ENCODE measurements at places on chromosomes 1 and 21.

GRCh38 chr1:193971595-193971994, 785.2 kb upstream of the B3GALT2 start:
- no peak for DNase-seq

- no peak for DNase-seq
These were observed 169.7 kb downstream of the TOMM20 start for GRCh38 chr1:234958706-234959657.

DNA sequence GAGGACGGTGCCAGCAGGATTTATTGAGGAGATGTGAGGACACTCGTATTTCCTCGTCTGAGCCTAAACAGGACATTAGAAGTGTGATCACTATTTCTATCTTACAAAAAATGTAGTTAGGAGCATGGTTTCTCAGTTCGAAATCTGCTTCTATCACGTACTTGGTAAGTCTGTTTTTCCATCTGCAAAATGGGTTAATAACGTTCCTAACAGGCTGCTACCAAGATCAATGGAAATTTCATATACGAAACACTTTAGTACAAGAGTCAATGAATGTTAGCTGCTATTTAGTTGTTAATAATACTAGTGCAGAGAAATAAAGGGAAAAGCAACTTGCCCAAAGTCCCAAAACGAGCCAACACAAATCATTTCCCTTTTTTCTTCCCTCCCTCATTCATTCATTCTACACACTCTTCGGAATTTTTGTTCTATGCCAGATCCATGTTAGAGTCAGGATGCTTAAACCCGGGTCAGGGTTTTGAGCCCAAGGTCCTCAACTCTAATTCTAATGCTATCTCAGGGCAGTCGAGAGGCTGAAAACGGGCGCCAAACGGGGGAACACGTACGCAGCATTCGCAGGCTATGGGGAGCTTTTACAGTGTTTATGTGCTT, 608 bp downstream of the SNRNP40 start:
- no peak for DNase-seq

DNA sequence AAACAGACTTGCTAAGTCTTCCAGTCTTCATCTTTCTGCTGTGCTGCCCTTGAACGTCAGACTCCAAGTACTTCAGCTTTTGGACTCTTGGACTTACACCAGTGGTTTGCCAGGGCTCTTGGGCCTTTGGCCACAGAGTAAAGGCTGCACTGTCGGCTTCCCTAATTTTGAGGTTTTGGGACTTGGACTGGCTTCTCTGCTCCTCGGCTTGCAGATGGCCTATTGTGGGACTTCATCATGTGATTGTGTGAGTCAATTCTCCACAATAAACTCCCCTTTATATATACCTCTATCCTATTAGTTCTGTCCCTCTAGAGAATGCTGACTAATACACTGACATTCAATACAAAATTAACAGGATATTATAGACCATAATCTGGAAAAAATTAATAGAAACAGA, 628.1 kb downstream of the PLPP3 start:
- DNase-seq = no peak

DNA sequence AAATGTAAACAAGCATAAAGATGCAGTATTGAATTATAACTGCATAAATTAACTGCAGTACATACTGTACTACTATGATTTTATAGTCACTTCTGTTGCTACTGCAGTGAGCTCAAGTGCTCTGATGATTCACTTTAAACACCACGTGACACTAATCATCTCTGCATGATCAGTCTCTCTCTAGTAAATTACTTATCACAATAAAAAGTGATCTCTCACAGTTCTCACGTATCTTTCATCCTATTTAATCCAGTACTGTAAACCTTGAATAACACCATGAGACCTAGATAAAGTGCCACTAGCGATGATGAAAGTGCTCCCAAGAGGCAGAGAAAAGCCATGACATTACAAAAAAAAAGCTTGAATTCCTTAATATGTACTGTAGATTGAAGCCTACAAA, 1242.0 kb downstream of the AMY1C start:
- no peak for DNase-seq

DNA sequence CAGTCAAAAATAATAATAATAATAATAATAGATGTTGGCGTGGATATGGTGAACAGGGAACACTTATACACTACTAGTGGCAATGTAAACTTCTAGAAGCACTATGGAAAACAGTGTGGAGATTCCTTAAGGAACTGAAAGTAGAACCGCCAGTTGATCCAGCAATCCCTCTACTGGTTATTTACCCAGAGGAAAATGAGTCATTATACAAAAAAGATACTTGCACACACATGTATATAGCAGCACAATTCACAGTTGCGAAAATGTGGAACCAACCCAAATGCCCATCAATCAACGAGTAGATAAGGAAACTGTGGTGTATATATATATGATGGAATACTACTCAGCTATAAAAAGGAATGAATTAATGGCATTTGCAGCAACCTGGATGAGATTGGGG, 176.0 kb downstream of the PLPP3 start:
- DNase-seq = no peak

DNA sequence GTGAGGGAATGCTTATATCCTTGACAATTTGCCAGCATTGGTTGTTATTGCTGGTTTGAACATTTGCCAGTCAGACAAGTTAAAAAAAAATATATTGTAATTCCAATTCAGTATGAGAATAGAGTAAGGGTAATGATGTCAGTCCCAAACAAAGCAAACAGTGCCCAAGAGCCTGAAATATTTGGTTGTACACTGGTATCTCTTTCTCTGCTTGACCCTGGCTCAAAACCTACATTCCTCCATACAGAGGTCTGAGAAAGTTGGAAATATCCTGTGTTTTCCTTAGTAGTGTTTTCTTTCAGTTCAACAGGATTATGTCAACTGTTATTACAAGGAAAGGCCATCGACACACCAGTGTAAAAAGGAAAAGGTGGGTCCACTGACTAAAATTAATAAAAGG, 145.6 kb downstream of the MRPL39 start:
- no peak for DNase-seq

DNA sequence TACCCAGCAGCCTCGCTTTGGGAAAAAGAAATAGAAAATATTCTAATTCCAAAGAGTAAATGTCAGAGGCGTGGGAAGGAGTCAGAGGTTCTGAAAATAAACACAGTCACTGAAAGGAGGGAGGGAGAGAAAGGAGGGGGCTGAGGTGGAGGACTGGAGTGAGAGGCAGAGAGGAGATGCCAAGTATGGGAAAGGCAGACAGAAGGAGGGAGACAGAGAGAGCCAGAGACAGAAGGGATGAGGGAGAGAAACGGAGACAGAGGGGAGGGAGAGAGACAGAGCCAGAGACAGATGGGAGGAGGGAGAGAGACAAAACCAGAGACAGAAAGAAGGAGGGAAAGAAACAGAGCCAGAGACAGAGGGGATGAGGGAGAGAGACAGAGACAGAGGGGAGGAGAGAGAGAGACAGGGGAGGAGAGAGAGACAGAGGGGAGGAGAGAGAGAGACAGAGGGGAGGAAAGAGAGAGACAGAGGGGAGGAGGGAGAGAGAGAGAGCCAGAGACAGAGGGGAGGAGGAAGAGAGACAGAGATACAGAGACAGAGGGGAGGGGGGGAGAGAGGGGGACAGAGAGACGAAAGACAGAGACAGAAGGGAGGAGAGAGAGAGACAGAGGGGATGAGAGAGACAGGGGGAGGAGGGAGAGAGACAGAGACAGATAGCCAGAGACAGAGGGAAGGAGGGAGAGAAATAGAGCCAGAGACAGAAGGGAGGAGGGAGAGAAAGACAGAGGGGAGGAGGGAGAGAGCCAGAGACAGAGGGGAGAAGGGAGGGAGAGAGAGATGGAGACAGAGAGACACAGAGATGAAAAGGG, 525.5 kb downstream of the MATN1 start:
- no peak for DNase-seq

DNA sequence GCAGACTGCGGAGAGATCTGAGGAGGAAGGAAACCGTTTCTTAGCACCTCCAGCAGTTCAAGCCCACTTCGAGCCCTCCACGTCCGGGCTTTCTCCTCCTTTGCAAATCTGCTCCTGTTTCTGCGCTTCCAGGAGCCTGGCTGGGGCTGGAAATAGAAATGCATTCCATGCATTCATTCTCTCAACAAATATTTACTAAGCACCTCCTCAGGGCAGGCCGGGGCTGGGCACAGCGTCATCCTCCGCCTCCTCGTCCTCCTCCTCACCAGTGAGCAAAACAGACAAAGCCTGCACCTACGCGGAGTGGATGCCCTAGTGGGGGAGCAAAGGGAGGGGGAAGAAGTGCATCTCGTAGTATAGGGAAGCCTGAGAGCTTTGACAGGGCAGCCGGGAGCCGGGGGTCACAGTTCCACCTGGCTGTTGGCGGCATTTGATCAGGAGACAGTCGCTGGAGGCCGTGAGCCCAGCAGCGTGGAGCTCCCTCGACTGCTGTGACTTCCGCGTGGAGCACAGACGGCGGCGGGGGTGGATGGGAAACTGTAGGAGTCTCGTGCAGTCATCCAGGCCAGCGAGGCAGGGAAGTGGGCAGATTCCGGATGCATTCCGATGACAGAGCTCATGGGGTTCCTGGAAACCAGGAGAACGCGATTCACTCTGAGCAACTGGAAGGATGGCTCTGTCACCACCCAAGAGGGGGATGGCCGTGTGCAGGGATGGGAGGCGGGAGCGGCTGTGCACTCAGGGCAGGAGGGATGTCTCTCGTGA, 93.5 kb downstream of the SIK1 start:
- no peak for DNase-seq

DNA sequence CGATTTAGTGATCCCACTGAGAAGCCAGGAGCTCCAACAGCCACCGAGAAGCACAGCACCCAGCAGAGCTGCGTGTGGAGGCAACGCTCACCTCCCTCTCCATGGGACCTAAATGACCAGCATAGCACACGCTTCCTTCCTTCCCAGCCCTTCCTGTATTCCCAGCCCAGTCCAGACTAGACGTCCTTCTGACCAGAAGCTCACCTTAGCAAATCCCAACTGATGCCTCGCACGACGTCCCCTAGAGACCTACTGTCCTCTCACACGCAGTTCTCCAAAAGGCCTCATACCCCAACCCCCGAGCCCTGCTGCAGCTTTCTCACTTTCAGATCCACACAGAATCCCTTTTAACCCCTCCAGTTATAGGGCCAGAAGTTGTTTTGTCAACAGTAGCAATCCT, 132.4 kb downstream of the SLC45A1 start:
- no peak for DNase-seq

GRCh38 chr21:34227386-34227852, 136.4 kb upstream of the KCNE2 start:
- no peak for DNase-seq

GRCh38 chr1:149844101-149844500, 55.3 kb upstream of the BOLA1 start:
- no peak for DNase-seq

- DNase-seq = peak; percentile 30
These were observed 63.2 kb upstream of the TMEM51 start for GRCh38 chr1:15090373-15090772.

DNA sequence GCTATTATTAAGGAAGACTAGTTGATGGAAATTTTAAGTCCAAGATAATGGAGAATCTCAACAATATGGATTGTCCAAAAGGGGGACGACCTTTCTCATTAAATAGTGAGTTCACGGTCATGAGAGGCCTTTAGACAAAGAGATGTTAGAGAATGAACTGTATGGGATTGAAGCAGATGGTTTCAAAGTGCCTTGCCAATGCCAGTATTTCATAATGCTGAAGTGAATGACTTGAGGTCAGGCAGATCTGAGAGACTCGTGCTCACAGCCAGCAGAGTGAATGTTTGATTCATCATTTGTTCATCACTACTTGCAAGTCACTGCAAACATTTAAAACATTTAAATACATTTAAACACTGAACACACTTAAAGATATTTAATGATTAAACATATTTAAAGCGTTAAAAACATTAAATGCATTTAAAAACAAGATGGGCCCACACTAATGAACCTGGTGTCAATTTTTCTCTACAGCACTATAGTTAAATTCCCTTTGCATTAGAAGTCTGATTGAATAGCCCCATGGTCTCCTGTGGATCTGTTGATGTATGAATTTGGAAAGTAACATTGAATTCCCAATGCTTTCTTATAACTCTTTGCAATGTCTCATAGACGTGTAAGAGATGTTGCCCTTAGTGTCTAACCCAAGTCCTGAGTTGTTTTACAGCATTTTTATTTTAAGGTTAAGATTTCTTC, 80.7 kb downstream of the TGFB2 start:
- DNase-seq = no peak

DNA sequence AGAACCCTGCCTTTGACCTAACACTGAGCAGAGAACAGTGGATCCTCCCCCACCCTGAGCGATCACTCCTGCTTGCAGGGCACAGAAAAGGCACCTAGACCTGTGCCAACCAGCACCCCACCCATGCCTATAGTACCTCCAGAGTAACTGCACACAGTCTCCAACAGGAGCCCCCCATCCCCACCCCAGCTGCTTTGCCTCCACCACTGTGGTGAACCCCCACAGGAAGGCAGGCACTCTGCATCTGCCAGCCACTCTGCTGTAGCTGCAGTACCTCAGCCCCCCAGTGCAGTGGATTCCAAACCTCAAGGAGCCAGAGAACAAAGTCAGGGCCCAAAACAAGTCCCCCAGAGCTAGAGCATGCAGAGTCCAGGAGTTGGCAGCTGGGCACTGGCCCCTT, 10.7 kb downstream of the SPATC1L start:
- no peak for DNase-seq

DNA sequence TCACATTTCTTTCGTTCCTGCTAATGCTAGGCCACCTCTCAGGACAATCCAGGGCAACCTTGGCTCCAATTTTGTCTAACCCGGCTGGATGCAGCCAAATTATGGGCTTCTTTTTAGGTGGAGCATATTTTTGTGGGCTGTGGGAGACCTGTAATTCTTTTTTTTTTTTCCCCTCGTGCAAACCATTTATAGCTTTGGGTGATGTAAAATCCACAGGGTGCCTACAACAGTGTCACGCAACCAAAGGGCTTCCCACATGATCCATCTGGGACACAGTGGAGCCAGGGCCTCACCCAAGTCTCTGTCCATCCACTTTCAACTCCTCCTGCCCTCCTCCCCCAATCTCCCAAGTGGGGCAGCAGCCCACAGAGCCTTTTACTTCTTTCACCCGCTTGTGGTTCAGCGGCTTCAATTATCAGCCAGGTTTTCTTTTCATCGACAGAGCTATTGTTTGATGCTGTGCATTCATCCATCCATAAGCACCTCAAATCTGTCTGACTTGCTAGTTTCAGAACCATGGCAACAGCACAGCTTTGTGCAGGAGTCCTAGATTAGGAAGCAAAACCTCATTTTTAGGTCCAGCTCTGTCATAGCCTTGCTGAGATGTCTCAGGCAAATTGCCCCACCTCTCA, 10.0 kb upstream of the OVAAL start:
- DNase-seq = no peak

DNA sequence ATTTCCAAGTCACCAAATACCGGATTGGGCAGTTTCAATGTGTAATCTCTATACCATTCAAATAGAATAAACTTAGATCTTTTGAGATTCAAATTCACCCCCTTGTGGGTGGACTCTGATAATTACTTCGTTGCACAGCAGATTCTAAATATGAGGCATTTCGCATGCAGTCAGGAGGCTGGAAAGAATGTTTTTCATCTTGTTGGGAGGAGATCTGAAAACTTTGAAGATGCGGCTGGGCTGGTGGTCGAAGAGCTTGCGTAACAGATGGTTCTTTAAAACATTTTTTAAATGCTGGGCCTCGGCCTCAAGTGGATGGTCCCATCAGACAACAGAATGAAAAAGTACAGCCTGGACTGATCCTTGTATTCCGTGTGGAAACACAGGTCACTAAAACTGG, 10.4 kb downstream of the NR5A2 start:
- no peak for DNase-seq
